ENCODE measurements at places on chromosomes 11 and 22.

DNA sequence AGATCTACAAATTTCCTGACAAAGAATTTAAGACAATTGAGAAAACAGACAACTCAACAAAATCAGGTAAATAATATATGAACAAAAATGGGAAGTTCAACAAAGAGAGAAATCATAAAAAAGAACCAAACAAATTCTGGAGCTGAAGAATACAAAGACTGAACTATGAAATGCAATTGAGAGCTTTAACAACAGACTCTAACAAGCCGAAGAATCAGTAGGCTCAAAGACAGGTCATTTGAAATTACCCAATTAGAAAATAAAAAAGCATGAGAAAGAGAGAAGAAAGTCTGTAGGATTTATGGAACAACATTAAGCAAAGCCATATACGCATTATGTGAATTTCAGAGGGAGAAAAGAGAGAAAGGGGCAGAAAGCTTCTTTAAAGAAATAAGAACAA lies 72.8 kb downstream of the TBC1D22A start:
- no peak for DNase-seq

DNA sequence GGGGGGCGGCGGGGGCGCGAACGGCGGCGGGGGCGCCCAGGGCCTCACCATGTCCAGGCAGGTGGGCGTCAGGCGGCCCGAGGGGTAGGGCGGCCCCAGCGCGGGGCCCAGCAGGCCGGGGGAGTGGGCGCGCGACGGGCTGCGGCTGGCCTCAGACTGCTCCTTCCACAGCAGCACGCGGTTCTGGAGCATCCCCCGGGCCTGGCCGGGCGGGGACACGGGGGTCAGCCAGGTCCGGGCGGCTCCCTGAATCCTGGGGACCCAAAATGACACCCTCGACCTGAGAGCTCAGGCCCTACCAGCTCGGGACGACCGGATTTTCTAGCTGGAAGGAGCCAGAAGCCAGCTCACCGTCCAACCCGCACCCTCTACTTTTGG lies 5.5 kb upstream of the SLC16A8 start:
- DNase-seq, result no peak

- peak; percentile 56 for DNase-seq
Observed at GRCh38 chr11:77381729-77382665, 80.5 kb upstream of the GDPD4 start.

DNA sequence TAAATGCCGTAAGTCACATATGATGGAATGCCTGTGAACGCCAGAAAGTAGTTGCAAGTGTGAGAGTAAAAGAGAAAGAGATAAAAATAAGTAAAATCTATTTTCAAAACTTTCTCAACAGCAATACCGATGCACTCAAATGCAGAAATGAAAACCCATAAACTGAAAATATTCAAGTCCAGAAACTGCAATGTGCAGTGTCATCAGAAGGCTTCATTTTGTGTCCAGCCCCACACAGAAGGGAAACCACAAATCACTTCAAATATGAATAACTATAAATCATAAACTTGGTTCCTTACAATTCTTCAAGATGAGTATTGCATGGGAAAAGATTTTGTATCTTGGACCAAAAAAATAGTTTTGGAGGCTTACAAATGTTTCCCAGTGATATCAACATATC lies 375.2 kb upstream of the ANO5 start:
- no peak for DNase-seq

- no peak for DNase-seq
Observed at GRCh38 chr11:109968781-109969180, 124.4 kb upstream of the ZC3H12C start.

DNA sequence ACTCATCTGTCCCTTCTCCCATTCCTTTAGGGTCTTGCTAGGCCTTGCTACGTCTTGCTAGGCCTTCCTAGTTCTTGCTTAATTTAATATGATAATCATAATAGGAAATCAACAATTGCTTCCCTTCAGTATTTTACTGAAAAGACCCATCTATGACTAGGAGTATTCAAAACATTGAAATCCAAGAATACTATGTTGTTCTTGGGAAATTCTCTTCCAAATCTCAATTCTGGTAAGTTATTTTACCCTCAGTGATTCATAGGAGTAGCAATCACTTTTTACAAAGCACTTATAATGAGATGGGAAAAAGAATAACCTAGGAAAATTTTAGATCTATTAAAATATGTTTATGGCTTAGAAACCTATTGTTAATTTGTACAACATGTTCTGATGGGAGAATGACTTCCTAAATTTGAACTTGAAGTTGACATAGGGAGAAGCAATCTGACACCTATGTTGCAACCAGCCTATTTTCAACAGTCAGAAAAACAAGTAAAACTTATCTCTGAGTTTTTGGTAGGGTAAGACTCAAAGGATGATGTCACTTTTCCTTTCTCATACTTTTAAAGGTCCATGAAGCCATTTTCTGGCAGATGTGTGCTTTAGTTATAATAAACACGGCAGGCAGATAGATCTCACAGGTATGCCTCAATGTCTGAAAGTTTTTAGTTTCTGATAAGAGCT lies 29.5 kb upstream of the HIPK3 start:
- DNase-seq, result peak; percentile 60

GRCh38 chr11:116473206-116473769 lies 299.5 kb downstream of the BUD13 start:
- no peak for DNase-seq

GRCh38 chr11:62540804-62541701 lies 5.6 kb downstream of the AHNAK start:
- DNase-seq, result no peak

DNA sequence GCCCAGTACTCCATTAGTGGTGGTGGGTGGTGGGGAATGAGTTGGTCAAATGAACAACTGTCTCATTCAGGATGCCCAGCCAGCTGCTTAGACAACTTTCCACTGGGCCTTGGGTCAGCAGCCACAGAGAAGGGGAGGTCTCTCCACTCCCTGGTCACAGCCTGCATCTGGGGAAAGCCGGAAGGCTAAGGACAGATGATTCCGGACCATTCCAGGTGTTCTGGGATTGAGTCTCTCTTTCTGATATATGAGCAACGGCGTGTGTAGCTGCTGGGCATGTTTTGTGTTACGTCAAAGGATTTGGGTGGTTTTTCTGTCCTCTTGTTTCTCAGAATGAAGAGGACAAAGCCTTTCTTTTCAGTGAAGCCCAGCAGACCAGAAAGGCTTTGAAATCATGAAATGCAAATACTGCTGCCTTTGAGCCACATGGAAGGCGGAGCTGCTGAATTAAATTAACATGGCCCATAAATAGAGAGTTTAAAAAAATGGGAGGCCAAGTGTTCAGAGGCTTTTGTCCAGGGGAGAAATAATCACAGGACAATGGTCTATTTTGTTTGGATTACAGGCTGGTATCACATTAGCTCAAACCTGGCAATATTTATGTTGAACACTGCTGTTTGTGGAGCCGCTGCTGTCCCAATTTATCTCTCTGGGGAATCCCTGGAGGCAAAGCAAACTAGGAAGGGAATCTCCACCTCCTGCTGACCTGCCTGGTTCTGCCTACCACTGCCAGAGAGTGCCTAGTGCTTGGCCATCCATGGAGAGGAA lies 234.4 kb upstream of the E2F8 start:
- no peak for DNase-seq

GRCh38 chr11:34856251-34856650 lies 59.9 kb downstream of the APIP start:
- DNase-seq, result no peak

DNA sequence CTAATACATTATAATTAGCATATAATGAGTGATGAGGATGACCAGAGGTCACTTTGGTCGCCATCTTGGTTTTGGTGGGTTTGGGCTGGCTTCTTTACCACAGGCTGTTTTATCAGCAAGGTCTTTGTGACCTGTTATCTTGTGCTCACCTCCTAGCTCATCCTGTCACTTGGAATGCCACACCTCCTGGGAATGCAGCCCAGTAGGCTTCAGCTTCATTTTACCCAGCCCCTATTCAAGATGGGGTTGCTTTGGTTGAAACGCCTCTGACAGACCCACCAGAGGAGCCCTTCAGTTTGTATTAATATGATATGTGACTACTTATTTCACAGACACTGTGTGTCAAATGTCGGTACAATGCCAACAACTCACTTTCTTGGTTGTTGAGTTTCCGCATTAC lies 20.2 kb downstream of the FOLR3 start:
- no peak for DNase-seq

- no peak for DNase-seq
Observed at GRCh38 chr22:48370508-48371325, 1457.0 kb downstream of the BRD1 start.

DNA sequence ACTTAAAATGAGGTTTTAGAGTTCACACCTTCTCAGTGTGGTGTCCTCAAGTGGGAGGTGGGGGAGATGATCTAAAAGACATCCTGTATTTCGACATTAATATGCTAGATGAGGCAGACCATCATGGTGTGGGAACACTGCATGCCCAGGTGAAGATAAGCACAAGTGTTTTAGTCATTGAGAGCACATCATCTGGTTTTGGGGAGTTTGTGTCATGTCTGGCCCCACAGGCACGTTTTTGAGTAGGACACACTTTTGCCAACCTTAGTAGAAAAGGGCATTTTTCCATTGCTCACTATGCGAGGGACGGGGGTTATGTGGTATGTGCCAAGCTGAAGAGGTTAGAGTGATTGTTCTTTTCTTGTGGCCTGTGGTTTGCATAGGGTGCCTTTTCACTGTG lies 189.3 kb downstream of the DBX1 start:
- no peak for DNase-seq

GRCh38 chr22:44628835-44629234 lies 73.2 kb upstream of the PRR5 start:
- DNase-seq, result peak; percentile 29

DNA sequence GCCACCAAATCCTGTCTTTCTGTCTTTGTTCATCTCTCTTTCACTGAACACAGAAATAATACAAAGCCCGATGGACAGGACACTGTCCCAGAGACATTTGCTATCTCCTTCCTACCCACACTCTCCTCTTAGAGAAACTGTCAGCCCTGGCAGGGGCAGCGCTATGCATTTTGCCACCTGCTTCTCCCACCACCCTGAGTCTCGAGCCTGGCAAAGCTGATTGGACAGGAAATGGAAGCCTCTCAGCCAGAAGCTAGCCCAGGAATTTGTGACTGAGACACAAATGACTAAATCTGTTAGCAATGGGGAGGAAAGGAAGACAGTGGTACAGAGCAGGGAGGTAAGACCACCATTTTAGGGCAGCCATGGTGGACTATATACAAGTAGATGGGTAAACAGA lies 14.9 kb upstream of the GALNT18 start:
- no peak for DNase-seq

- no peak for DNase-seq
Observed at GRCh38 chr11:102276362-102276761, 40.9 kb upstream of the BIRC3 start.

DNA sequence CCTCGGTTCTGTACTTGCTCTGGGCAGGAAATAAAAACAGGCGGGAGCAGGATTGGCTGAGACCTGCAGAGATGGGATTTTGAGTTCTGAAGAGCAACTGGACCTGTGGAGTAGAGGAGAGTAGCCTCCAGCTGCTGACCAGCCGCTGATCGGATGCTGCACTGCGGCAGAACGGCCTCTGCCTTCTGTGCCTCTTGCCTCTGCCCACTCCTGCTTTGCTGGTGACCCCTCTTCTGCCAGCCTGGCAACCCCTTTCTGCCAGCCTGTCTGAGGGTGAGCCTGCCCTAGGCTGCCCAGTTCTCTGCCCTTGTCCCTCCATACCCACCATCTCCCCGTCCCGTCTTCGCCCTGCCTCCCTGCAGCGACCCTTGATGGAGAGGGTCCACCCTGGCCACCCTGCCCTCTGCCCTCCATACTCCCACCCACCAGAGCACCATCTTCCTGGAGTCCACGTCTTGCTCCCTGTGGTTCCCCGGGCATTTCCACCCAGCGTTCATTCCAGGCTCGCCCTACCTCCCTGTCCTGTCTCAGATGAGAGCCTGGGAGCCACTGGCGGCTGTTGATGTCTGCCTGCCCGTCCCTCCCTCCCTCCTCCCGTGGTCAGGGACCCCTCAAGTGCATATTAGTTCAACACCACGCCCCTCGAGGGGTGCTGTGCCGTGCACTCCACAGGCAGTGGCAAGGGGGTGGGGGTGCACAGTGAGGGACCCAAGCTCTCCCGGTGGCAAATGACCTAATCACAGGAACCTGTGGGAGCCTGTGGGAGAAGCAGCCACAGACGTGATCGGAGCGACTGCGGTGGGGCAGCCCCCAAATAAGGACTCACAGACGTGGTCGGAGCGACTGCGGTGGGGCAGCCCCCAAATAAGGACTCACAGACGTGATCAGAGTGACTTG lies 863.3 kb downstream of the TBC1D22A start:
- no peak for DNase-seq

GRCh38 chr11:69348414-69349235 lies 54.7 kb downstream of the MYEOV start:
- no peak for DNase-seq

DNA sequence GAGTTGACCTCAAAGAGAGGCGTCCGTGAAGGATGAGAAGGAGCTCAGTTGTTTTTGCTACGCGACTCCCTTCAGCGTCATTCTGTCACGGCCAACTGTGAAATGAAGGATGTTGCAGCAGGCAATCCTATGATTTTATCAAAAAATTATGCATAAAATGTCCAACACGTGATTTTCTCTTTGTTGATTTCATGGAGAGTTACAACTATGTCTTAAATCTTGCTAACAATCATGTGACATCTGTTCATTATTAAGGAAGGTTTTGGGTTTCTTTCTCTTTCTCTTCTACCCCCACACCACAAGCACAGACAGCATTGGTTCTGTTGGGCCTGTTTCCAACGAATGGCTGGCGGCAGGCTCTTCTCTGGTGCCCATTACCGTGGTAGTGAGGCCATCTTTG lies 3.7 kb downstream of the KRTAP5-4 start:
- no peak for DNase-seq

DNA sequence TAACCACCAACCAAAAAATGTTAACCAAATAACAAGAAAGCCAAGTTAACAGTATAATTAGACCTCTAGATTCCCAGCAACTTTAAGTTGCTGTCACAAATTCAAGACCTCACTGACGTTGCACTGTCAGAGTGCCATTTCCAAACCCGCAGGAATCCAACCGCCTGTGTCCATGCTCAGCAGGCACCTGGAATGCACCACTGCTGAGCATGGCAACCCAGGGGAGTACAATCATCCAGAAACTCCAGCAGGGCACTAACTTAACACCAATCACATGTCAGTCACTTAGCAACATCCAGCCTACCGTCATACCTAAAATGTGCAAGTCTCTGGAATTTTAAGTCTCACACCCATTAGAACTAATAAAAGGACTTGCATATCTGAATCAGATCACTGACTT lies 48.8 kb downstream of the SMCO4 start:
- no peak for DNase-seq

Data from foreskin fibroblast (primary cell).